ENCODE measurements at places on chromosomes 6 and 20. TPM values are rescaled to one million over a fixed set of nuclear protein-coding genes. Genes with fewer than 3 reads are reported as not detected.

Gene NR2E1
- not detected for total RNA-seq

Gene DEFB124
- total RNA-seq, result not detected

Gene ABHD16B
- 0.13 TPM for total RNA-seq

Gene ANKRD6
- 6.5 TPM for total RNA-seq

Gene OR10C1
- total RNA-seq, result not detected

Gene ZNF334
- 0.40 TPM for total RNA-seq

Gene SLC25A27
- not detected for total RNA-seq

Gene PAQR8
- 21.0 TPM for total RNA-seq
